Endothelial cell (in vitro differentiated cells): ENCODE measurements at places on chromosomes 6 and 20.

DNA sequence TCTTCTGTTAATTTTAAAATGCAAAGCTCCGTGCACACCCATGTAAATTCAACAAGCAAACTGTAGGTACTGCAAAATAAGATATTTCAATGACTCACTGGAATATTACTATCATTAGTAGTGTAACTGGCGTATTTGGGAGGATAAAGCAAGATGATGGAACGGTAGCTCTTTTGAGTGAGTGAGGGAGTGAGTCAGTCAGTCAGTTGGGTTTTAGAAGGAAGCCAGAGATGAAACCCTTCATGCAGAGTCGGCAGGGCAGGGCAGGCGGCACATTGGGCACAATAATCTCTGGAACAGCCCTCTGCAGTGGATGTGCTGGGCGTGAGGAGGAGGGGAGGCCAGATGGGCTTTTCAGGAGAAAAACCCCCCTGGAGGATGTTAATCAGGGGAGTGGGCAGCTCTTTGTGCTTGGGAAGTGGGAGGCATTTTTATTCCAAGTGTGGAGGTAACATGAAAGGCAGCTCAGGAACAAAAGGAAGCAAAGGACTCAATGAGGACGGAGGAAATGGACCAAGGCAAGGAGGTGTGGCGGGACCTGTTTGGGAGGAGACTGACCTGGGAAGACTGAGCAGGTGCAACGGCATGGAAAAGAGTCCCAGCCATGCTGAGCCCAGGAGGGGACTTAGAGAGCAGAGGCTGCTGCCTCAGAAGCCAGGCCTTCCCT is 171.2 kb downstream of the ZDHHC14 start:
- H3K36me3 ChIP-seq: peaks cover 9% of the 10 kb centered on the region
- H3K27ac ChIP-seq: no peak overlapping the region
- no peak for DNase-seq
- H3K4me3 ChIP-seq: no peak overlapping the region
- peaks cover 6% of the 10 kb centered on the region for H3K27me3 ChIP-seq

GRCh38 chr6:20331625-20332024 is 70.1 kb upstream of the E2F3 start:
- peaks cover 3% of the 10 kb centered on the region for H3K27me3 ChIP-seq
- H3K4me3 ChIP-seq: no peak overlapping the region
- no peak for DNase-seq
- no peak overlapping the region for H3K27ac ChIP-seq
- H3K4me1 ChIP-seq: peaks cover 15% of the 10 kb centered on the region

- H3K4me1 ChIP-seq: peaks cover 6% of the 10 kb centered on the region
- no peak overlapping the region for H3K4me3 ChIP-seq
- H3K36me3 ChIP-seq: no peaks in the 10 kb centered on the region
- DNase-seq: no peak
These were observed 62.3 kb downstream of the ME1 start for GRCh38 chr6:83368577-83368976.

GRCh38 chr6:28349892-28350737 is at the start of gene ZKSCAN3:
ZKSCAN3 (plus strand) TSS chr6:28349947; CDS start chr6:28359587, 9,640 bp downstream.
- peaks cover 8% of the 10 kb centered on the region for H3K36me3 ChIP-seq
- peaks cover 23% of the 10 kb centered on the region for H3K4me1 ChIP-seq
- peak within 1 kb of the TSS; percentile 93 for H3K27ac ChIP-seq
- peak within 1 kb of the TSS; percentile 100 for H3K4me3 ChIP-seq
- H3K27me3 ChIP-seq: peaks cover 4% of the 10 kb centered on the region

DNA sequence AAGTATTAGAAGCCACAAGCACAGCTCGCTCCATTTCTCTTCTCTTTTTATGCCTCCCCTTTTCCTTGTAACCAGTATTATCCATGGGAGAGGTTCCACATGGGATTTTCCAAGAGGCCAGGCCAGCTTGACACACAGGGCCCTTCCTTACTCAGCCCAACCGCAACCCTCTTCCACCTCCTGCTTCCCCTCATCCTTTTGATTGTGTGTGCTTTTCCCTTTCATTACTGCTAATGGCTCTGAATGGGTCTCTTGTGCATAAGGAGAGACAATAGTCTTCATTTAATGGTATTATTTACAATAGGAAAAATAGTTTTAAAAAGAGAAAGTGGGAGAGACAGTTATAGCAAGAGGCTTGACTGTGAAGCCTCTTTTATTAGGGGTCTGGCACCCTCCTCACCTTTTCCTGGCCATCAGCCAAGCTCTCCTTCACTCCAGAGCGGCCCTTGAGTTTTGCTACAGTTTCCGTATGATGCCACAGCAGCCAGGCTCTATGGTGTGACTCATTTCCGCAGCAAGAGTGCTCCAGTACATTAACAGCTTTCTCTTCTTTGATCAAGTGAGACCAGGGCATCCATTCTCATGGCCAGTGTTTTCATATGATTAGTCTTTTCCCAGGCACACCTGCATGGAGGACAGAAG is 579.5 kb downstream of the TFAP2B start:
- H3K4me3 ChIP-seq: no peak overlapping the region
- H3K4me1 ChIP-seq: no peaks in the 10 kb centered on the region
- no peaks in the 10 kb centered on the region for H3K27me3 ChIP-seq
- no peak for DNase-seq
- no peaks in the 10 kb centered on the region for H3K36me3 ChIP-seq

DNA sequence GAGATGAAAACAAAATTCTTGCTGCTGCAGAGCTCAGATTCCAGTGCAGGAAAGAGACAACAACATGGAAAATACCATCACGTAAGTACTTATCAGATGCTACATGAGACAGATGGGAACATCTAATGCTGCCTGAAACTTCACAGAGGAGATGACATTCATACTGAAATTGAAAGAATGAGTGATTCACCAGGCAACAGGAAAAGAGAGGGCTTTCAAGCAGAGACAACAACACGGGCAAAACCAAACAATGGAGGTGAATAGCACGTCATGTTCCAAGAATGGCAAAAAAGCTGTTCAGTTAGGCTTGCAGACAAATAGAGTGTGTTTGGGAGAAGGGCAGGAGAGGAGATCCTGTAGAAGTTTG is 39.3 kb downstream of the GTF2H5 start:
- peak overlapping the region; percentile 43 for H3K27ac ChIP-seq
- H3K4me1 ChIP-seq: peaks cover 16% of the 10 kb centered on the region
- no peak overlapping the region for H3K4me3 ChIP-seq
- no peak for DNase-seq
- no peaks in the 10 kb centered on the region for H3K27me3 ChIP-seq

GRCh38 chr6:170203212-170203611 is 87.7 kb downstream of the DLL1 start:
- no peak overlapping the region for H3K4me3 ChIP-seq
- no peak overlapping the region for H3K27ac ChIP-seq
- no peaks in the 10 kb centered on the region for H3K4me1 ChIP-seq
- DNase-seq: no peak
- peaks cover 5% of the 10 kb centered on the region for H3K36me3 ChIP-seq
- peaks cover 7% of the 10 kb centered on the region for H3K27me3 ChIP-seq

GRCh38 chr20:45909817-45910669 is 1.9 kb downstream of the PLTP start:
- peaks cover 15% of the 10 kb centered on the region for H3K36me3 ChIP-seq
- peak overlapping the region; percentile 82 for H3K4me3 ChIP-seq
- peak overlapping the region; percentile 57 for H3K27ac ChIP-seq
- H3K27me3 ChIP-seq: peaks cover 10% of the 10 kb centered on the region
- DNase-seq: no peak

DNA sequence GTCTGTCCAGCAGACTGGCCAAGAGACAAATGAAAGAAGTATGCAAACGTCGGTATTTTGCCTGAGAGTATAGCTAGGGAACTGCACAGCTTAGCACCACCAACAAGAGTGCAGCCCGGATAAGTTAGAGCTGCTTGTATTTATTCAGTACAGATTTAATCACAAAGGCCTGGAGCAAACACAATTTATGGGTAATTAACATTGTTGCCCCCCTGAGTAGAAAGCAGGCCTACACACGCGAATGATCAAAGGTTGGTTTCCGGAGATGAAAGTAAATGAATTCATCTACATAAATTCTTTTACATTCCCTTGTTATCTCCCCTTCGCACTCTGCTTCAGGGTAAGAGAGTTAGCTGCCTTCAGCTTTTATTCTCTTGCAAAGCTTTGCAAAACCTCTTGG is 24.7 kb upstream of the CRISP1 start:
- DNase-seq: no peak
- H3K36me3 ChIP-seq: no peaks in the 10 kb centered on the region
- no peak overlapping the region for H3K4me3 ChIP-seq
- H3K4me1 ChIP-seq: peaks cover 4% of the 10 kb centered on the region
- no peak overlapping the region for H3K27ac ChIP-seq

GRCh38 chr6:141307309-141307998 is 825.3 kb upstream of the GJE1 start:
- no peaks in the 10 kb centered on the region for H3K4me1 ChIP-seq
- DNase-seq: no peak
- no peak overlapping the region for H3K4me3 ChIP-seq
- no peak overlapping the region for H3K27ac ChIP-seq

- H3K36me3 ChIP-seq: no peaks in the 10 kb centered on the region
- no peak for DNase-seq
- peaks cover 2% of the 10 kb centered on the region for H3K4me1 ChIP-seq
- H3K27ac ChIP-seq: no peak overlapping the region
These were observed 25.7 kb downstream of the MUC22 start for GRCh38 chr6:31035862-31036497.

GRCh38 chr20:22684072-22684762 is 99.8 kb upstream of the FOXA2 start:
- peak overlapping the region; percentile 88 for H3K27ac ChIP-seq
- peak; percentile 82 for DNase-seq
- no peaks in the 10 kb centered on the region for H3K36me3 ChIP-seq
- H3K4me3 ChIP-seq: peak overlapping the region; percentile 26

DNA sequence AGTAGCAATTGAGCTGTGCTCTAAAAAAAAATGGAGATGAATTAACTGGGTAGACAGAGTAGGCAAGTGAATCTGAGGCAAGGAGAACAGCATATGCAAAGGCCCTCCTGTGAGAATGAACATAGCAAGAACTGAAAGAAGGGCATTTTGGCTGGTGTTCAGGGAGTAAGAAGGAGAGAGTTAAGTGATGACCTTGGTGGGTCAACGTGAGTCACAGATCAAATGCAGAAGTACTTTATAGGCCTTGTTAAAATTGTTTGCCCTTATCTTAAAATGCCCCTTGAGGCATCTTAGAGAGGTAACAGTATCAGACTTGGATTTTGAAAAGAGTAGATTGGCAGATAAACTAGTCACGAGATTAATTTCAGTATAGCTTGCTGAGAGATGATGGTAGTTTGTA is 24.5 kb downstream of the NDUFAF5 start:
- no peaks in the 10 kb centered on the region for H3K4me1 ChIP-seq
- H3K36me3 ChIP-seq: no peaks in the 10 kb centered on the region
- no peak for DNase-seq
- no peak overlapping the region for H3K27ac ChIP-seq
- H3K4me3 ChIP-seq: no peak overlapping the region
- H3K27me3 ChIP-seq: no peaks in the 10 kb centered on the region

- no peaks in the 10 kb centered on the region for H3K36me3 ChIP-seq
- no peak overlapping the region for H3K4me3 ChIP-seq
- peaks cover 5% of the 10 kb centered on the region for H3K27me3 ChIP-seq
- H3K27ac ChIP-seq: no peak overlapping the region
These were observed 39.9 kb upstream of the PRDM1 start for GRCh38 chr6:106046116-106046853.

- DNase-seq: no peak
- no peaks in the 10 kb centered on the region for H3K36me3 ChIP-seq
- H3K4me1 ChIP-seq: no peaks in the 10 kb centered on the region
- H3K27me3 ChIP-seq: no peaks in the 10 kb centered on the region
- no peak overlapping the region for H3K4me3 ChIP-seq
These were observed 821.3 kb downstream of the TFAP2A start for GRCh38 chr6:9593554-9593953.

- no peaks in the 10 kb centered on the region for H3K27me3 ChIP-seq
- no peak for DNase-seq
- no peak overlapping the region for H3K4me3 ChIP-seq
- H3K27ac ChIP-seq: no peak overlapping the region
- H3K4me1 ChIP-seq: peaks cover 7% of the 10 kb centered on the region
These were observed 349.9 kb downstream of the SAMD5 start for GRCh38 chr6:147858421-147858820.

DNA sequence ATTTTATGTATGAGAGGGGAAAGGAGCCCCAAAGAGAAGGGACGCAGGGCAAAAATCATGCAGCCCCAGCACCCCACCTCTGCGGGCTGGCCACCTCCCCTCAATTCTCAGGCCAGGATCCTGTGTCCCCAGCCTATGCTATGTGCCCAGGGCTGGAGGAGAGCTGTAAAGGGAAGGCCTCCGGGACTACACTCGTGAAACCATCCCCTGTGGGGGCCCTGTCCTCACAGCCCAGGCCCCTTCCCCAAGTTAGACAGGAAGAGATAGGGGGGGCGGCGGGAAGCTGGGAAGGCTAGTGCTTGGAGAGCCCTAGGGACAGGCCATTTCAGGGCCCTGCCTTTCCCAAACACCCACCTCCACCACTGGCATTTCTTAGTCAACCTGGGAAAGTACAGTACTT is 1.4 kb upstream of the COL11A2 start:
- H3K27me3 ChIP-seq: peaks cover 12% of the 10 kb centered on the region
- no peak overlapping the region for H3K27ac ChIP-seq

- no peak overlapping the region for H3K27ac ChIP-seq
- H3K36me3 ChIP-seq: no peaks in the 10 kb centered on the region
- DNase-seq: no peak
- no peaks in the 10 kb centered on the region for H3K27me3 ChIP-seq
- H3K4me3 ChIP-seq: no peak overlapping the region
- peaks cover 15% of the 10 kb centered on the region for H3K4me1 ChIP-seq
These were observed 196.4 kb downstream of the SIM1 start for GRCh38 chr6:100268326-100268725.

GRCh38 chr6:34570066-34570833 is 14.1 kb upstream of the SPDEF start:
- peaks cover 7% of the 10 kb centered on the region for H3K4me1 ChIP-seq
- no peaks in the 10 kb centered on the region for H3K36me3 ChIP-seq
- peaks cover 4% of the 10 kb centered on the region for H3K27me3 ChIP-seq
- DNase-seq: no peak
- no peak overlapping the region for H3K4me3 ChIP-seq

GRCh38 chr6:123329337-123329736 is 307.4 kb downstream of the TRDN start:
- no peaks in the 10 kb centered on the region for H3K27me3 ChIP-seq
- H3K4me3 ChIP-seq: no peak overlapping the region
- no peaks in the 10 kb centered on the region for H3K36me3 ChIP-seq
- no peaks in the 10 kb centered on the region for H3K4me1 ChIP-seq
- no peak for DNase-seq
- H3K27ac ChIP-seq: no peak overlapping the region
